Motor neuron (in vitro differentiated cells): ENCODE measurements at places on chromosomes 16 and 17.

DNA sequence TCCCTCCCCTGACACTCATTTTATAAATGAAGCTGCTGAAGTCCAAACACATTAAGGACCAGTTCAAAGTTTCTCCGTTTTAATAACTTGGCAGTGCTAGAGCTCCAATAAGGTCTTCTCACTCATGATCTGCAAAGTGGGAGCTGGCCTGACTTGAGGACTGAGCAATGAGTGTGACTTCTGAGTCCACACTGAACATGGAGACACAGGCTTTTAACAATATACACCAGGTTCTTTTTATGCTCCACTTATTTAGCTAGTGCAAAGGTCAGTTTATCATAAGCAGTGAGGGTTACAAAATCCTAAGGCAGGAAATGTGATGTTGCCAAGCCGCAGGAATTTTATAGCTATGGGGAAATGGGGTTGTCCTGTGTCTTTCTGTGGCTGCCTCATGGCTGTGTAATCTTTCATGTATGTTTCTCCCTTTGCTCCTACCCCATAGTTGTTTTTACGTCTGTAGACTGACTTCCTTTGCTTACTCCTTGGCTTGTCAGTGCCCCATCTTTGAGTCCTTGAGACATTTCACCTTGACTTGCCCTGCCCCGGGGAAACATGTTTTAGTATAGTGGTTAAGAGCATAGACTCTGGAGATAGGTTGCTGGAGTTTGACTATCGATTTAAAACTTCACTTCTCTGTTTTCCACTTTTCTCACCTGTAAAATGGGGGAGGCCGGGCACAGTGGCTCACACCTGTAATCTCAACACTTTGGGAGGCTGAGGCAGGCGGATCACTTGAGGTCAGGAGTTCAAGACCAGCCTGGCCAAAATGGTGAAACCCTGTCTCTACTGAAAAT is 12.2 kb upstream of the MMD start:
- ATAC-seq: no peak

- ATAC-seq: peak; percentile 24
Measured at GRCh38 chr17:5485270-5486205, at the start of gene DERL2. Gene DERL2 (minus strand): TSS chr17:5486178. CDS start chr17:5486161, 17 bp downstream.

DNA sequence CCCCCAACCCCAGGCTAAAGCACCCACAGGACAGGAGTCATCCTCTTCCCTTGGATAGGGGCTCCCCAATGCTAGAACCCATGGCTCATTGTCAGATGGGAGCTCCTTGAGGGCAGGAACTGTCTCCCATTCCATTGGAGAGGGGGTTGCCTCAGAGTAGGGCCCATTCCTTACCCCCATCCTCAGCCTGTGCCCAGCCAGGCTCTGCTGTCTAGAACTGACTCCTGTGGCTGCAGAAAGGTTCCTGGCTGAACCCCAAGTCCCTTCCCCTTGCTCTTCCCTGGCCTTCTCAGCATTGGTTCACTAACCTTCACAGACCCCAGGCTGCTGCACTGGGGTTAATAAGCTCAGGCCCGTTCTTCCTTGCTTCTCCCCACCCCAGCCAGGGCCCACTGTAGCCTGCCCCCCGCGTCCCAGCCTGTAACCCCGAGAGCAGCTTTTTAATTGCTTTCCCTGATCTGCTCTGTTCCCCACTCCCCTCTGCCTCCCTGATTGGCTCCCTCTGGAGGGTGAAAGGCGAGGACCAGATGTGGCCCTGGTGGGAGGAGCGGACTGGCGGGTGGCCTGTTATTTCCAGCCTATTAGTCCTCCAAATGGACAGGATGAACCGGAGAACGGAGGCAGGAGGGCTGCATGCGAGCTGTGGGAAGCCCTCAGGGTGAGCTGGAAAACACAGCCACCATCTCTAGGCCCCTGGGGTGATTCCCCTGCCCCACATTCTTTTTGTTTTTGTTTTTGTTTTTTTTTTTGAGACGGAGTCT is 6.0 kb upstream of the GFAP start:
- ATAC-seq: peak; percentile 61

- no peak for ATAC-seq
Measured at GRCh38 chr16:6447021-6447790, 885.4 kb upstream of the RBFOX1 start.

GRCh38 chr17:1493291-1493980 is 950 bp upstream of the MYO1C start:
- no peak for ATAC-seq

DNA sequence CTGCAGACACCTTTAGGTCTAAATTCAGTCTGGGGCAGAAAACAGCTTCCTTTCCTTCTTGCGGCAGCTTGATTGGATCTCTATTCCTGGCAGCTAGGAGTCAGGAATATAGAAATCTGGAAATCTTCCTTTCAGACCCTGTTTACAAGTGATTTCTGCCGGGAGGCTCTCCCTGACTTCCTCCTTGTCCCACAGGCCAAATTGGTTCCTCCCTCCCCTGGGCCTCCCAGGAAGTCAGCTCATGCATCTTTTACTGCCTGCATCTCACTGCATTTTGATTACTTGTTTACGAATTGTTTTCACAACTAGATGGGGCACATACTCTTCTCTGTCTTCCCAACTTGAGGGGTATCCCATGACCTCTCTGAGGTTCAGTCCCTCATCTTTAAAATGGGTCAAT is 206.3 kb downstream of the MAF start:
- ATAC-seq: no peak

DNA sequence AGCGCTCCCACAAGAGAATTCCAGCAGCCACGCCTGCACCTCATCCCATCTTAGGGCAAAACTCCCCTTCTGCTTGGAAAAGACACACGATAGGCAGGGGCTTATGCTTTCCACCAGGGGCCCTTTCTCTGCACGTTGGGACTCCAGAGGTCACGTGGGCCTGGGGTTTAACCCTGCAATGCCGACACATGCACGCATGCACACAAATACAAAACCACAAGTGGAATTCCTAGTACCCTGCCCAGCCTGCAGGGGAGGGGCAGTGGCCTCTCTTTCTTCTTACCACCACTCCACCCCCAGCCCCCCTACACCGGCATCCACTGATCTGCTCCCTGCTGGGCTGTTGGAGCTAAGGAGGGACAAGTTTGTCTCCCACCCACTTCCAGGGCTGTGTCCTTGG is 16.8 kb upstream of the CCDC182 start:
- ATAC-seq: peak; percentile 28
